Stimulated activated CD8-positive, alpha-beta memory T cell treated with anti-CD3 and anti-CD28 coated beads, Interleukin-4, amount 100 ng/mL, for 1 hour (primary cell): ENCODE measurements at places on chromosomes 7 and 10.

- no peak for DNase-seq
Observed at GRCh38 chr7:108292541-108292940, 162.4 kb upstream of the LAMB4 start.

GRCh38 chr10:133259602-133259989, 17.1 kb downstream of the ADAM8 start:
- DNase-seq, result no peak

GRCh38 chr7:794671-795329, 37.5 kb upstream of the SUN1 start:
- no peak for DNase-seq

GRCh38 chr10:4704034-4704545, 121.9 kb upstream of the AKR1E2 start:
- no peak for DNase-seq

DNA sequence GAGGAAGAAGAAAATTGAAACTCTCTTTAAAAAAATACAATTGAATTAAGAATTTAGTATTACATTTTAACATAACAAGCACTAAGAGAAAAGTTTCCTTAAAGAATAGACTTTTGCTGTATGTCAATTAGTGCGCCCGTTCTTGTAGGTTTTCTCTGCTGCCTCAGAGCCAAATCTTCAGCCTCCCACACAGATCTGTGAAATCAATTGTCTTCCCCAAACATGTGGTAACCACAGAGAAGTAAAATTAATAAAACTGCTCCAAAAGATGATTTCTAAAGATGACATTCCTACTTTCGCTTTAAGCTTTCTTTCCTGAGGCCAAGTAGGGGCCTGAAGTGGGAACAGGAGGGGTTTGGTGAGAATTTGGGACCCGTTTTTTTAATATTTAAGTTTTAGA, 113.2 kb upstream of the ADO start:
- no peak for DNase-seq

- no peak for DNase-seq
Observed at GRCh38 chr7:102873470-102874165, 39.2 kb upstream of the LRRC17 start.

- no peak for DNase-seq
Observed at GRCh38 chr7:132732321-132732865, 156.1 kb upstream of the PLXNA4 start.

DNA sequence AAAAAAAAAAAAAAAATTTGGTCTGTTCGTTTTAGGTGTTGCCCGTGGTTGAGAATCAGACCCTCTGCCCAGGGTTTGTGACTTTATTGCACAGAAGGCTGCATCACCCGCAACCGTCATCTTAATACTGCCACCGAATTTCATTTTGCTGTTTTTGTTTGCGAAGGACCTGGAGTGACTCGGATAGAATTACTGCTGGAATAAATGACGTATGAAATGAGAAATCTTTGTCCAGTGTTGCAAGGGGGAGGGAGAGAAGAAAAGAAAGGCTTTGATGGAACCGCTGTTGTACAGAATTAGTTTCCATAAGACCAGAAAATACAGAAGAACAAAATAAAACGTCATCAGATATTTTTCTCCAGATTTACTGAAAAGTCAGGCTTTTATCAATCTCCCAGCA, 103.3 kb downstream of the GALNT17 start:
- no peak for DNase-seq

- no peak for DNase-seq
Observed at GRCh38 chr7:33185786-33186185, 56.4 kb downstream of the BBS9 start.

DNA sequence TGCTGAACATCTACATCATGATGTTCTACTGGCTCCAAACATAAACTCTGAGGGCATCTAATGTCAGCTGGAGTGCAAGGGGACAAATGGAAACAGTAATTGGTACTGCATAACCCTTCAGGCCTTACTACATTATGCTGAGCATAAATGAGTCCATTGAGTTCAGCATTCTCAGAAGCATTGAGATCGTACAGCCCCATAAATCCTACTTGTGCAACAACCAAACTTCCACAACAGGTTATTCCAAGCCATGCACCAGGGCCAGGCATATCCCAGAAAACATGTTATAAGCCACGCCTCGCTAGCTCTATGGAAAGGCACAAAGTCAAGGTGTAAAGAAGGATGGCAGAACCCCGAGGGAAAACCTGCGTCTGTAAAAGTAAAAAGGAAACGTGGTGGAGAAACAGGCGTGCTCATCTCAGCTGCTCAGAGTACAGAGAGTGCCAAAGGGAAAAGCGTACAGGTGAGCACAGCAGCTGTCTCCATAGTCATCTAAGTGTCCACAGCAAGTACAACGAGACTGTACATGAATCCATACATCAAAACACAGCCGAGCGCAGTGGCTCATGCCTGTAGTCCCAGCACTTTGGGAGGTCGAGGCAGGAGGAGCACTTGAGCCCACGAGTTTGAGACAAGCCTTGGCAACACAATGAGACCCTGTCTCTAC, 124.6 kb downstream of the PARD3 start:
- no peak for DNase-seq

DNA sequence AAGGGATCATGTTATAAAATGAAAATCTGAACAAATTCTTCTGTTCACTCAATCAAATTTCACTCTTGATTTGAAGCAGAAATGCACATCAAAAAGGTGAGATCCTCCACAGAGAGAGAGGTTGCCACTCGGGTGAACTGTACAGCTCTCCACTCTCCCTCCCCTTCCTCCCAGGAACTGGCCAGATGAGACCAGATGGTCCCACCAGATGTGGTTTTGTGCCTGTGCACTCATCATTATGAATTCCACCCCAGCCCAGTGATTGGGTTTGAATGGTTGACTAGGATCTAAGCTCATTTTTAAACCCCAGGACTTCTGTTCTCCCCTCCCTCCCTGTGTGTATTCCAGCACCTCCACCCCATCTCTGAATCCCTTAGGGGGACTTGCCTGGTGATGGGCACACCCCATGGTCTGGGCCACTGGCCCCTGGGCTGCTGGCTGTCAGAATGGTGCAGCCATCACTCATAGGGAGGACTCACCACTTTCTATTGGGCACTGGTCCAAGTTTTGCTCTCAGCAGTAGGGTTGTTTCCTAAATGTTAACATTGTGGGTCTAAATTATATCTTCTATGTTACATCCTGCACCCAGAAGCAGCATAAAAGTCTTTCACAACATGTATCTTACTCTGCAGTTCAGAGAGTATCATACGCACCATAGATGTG, 393.1 kb downstream of the TNS3 start:
- no peak for DNase-seq

- peak; percentile 17 for DNase-seq
Observed at GRCh38 chr7:150909200-150909995, 57.1 kb downstream of the AOC1 start.

- no peak for DNase-seq
Observed at GRCh38 chr10:74424565-74424964, 273.5 kb downstream of the ADK start.

DNA sequence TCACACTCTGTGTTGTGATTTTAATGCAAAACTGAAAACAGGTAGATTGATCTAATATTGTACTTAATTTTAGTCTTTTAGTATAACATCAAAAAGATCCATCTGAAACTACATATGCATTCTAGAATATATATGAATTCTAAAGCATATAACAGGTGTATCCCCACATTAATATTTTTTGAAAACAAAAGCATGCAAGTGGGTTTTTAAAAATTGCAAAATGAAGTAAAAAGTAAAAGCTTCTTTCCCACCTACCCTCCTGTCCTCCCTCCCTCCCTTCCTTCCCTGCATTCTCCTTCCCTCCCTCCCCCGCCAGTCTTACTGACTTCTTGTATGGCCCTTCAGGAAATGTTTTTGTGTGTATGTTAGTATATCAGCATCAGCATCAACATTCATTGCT, 14.6 kb upstream of the STMP1 start:
- DNase-seq, result no peak

DNA sequence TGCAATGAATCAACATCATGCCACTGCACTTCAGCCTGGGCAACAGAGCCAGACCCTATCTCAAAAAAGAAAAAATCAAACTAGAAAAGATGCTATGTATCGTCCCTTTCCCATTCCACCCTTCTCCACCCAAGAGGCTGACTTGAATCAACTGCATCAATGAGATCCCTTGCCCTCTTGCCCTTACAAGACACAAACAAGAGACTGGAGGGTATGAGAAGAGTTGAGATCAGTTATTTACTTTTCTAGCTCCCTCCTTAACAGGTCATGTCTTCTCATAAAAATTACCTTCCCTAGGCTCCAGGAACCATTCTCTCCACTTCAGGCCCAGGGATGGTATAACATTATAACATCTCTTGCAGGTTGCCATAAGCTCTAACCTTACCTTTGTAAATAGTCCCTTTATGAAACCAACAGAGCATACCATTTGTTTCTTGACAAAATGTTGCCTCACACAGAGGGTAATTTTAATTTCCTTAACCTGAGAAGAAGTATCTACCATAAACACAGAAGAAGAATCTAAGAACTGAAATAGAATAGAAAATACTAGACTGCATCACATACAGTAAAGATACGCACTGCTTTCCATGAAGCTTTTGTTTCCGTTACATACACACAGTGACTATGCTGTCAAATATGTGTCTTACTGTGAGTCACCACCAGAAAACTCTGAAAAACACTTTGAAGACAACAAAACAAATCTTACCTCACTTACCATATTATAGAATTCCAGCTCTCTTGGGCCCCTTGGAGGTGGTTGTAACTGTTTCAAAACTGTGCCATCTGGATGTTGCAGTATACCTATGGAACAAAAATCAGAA, 30.5 kb downstream of the IPMK start:
- no peak for DNase-seq

DNA sequence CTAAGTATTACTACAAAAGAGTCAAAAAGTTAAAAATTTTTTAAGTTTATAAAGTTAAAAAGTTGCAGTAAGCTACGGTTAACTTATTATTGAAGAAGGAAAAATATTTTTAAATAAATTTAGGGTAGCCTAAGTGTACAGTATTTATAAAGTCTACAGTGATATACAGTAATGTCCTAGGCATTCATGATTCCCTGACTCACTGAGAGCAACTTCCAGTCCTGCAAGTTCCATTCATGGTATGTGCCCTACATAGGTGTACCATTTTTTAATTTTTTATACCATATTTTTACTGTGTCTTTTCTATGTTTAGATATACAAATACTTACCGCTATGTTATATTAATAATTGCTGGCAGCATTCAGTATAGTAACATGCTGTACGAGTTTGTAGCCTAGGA, 92.3 kb downstream of the CTNNA3 start:
- DNase-seq, result no peak
